ENCODE measurements at places on chromosomes 13 and 19. TPM values are rescaled to one million over a fixed set of nuclear protein-coding genes. Genes with fewer than 3 reads are reported as not detected.

The ZNF493 gene
- total RNA-seq = 18.6 TPM

The FFAR2 gene
- not detected for total RNA-seq

The LILRB1 gene
- total RNA-seq = 4.0 TPM

The CYP4F8 gene
- total RNA-seq = not detected

The ZNF569 gene
- total RNA-seq = 6.9 TPM

The SLC44A2 gene
- total RNA-seq = 86.8 TPM

The ZNF208 gene
- total RNA-seq = 0.30 TPM

The CEACAM4 gene
- not detected for total RNA-seq

The IGSF23 gene
- total RNA-seq = not detected

The IFNL1 gene
- 0.26 TPM for total RNA-seq

The IGFL4 gene
- not detected for total RNA-seq

The ZNF345 gene
- total RNA-seq = 6.2 TPM

The NLRP7 gene
- not detected for total RNA-seq

The CLEC17A gene
- not detected for total RNA-seq

The CAB39L gene
- 4.3 TPM for total RNA-seq

The ZNF737 gene
- 11.7 TPM for total RNA-seq

The LIM2 gene
- total RNA-seq = 0.23 TPM

The CYP2S1 gene
- total RNA-seq = 0.19 TPM

The URAD gene
- total RNA-seq = not detected

The PRTN3 gene
- not detected for total RNA-seq

The UBE2L5 gene
- not detected for total RNA-seq

The PSG7 gene
- total RNA-seq = not detected

The CGB3 gene
- not detected for total RNA-seq
